ENCODE measurements at places on chromosomes 5 and 9.
A peak's percentile ranks its signal among the peaks of the same experiment; 100 is the strongest.

DNA sequence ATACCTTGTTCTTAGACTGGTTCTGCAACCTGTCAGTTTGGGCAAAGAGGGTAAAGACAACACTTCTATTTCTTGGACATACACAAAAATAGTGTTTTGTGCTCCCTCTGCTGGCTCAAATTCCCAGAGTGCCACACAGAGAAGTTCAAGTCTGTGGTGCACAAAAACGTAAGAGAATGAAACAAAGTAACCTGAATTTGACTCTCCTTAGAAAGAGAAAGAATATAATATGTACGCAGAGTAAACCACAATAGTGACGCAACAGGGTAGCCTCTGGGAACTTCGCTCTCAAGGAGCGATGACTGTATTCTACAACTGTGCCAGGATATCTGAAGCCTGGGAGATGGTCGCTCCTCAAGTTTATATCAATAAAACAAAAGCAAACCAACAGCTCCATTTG is 18.5 kb downstream of the DDX31 start:
- DNase-seq: peak; percentile 88

DNA sequence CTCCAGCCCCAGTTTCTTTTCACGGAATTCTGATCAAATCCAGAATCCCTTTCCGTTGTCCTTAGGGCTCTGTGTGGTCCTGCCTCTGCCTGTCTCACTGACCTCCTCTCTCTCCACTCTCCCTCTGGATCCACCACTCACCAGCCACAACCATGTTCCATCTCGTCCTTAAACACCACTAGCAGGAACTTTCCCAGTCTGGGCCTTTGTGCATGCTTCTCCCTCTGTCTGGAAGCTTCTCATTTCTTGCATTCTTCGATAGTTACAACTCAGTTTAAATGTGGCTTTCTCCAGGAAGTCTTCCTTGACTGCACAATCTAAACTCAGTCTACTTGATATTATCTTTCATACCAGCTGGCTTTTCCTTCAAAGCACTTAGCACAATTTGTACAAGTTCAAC is 117.7 kb upstream of the MSX2 start:
- no peak for DNase-seq

- DNase-seq: peak; percentile 91
These were observed 56.7 kb downstream of the AOPEP start for GRCh38 chr9:94783102-94783682.

GRCh38 chr5:169270827-169271226 is 30.1 kb downstream of the SLIT3 start:
- no peak for DNase-seq

DNA sequence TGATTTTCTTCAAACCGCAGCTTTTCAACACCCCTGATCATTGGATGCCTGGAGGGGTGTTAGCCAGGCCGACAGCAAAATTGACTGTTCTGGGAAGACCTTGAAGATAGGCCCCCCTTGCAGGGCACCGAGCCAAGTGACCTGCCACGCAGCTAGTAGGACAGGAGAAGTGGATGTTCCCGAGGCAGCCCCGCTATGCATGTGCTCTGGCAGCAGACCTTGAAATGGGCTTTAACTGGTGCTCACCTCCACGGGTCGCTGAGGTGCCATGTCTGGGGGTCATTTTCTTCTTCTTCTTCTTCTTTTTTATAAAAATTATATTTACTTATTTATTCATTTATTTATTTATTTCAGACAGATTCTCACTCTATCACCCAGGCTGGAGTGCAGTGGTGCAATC is 12.6 kb downstream of the FGF18 start:
- DNase-seq: no peak

DNA sequence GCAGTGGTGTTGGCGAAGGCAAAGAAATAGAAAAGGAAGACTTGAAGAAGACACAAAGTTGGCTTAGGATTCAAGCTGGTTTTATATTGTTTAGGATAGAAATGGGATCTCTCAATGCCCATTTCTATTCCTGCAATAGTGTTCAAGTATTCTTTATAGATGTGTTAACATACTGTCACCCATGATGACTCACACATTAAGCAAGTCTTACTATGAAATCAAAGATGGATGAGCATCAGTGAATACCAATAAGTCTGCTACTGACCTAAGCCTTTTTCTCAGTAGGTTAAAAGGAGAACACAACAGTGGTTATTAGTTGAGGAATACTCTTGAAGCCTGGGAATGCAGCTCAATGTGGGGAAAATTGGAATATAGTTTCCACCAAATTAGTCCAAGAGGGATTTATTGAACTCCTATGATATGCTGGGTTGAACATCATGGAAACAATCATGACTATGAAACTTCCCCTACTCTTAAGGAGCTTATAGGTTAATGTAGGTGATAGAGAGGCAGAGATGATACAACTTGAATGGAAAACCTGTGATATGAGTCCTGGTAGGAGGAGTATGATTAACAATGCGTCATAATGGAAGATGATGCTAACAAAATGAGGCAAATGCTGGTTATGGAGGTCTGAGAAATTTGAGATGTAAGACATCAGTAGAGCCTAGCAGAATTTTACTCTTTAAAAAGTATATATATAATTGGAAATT is 417.1 kb upstream of the DAP start:
- no peak for DNase-seq

DNA sequence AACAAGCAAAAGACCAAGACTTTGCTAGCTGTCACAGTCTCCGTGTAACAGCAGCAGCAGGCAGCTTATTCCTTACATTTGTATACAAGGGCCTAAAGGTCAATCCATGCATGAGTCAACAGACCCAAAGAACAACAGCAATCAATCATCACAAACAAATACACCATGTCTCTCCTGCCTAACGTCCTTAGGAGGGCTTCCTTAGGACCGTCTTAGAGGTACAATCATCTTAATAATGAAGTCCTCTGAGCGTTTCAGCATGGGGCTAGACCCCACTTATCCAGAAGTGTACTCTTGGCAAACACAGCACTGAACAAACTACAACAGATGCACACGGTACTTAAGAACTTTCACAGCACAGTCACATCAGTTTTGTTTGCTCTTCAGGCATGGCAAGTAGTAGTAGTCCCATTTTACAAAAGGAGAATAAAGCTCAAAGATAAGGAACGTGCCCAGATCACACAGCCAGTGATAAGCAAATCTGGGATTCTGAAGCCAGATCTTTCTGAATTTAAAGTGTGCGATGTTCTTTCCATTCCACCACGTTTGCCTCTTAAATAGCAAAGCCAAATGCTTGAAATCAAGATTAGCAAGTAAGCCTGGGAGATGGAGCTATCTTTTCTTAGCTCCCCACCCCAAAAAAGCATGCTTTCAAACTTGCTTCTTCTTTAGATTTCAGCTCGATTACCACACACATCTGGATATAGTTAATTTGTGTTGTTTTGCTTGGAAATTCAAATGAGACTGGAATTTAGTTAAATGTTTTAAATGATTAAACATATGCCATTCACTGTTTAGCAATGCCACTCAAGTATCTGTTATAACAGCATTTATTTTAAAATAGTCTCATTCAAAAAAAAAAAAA is 24.2 kb downstream of the PSMB7 start:
- peak; percentile 35 for DNase-seq

- DNase-seq: peak; percentile 64
These were observed 34.3 kb downstream of the ZNF462 start for GRCh38 chr9:106897236-106897635.

- DNase-seq: no peak
These were observed 10.1 kb downstream of the IGFBPL1 start for GRCh38 chr9:38414040-38414723.

GRCh38 chr5:142293486-142293885 is 31.3 kb downstream of the SPRY4 start:
- peak; percentile 74 for DNase-seq

DNA sequence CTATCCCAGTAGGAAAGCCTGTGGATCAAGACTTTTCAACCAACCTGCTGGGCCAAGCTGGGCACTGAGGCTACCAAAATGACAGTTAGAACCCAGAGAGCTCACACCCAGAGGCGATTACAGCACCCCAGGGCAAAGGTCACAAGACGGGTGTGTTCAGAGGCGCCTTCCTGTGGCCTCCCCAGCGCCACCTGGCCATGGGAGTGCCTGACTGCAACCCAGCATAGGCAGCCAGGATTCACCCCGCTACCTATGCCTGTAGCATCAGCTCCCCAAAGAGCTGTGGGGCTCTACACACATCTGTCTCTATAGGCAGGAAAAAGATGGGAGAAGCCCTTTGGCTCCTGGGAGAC is 33.5 kb downstream of the PDGFRB start:
- DNase-seq: no peak

GRCh38 chr5:173675287-173675996 is 59.0 kb upstream of the BOD1 start:
- no peak for DNase-seq

- DNase-seq: no peak
These were observed 1.5 kb downstream of the RMRP start for GRCh38 chr9:35656348-35656747.

GRCh38 chr5:180354966-180355365 is 1.8 kb upstream of the GFPT2 start:
- no peak for DNase-seq

DNA sequence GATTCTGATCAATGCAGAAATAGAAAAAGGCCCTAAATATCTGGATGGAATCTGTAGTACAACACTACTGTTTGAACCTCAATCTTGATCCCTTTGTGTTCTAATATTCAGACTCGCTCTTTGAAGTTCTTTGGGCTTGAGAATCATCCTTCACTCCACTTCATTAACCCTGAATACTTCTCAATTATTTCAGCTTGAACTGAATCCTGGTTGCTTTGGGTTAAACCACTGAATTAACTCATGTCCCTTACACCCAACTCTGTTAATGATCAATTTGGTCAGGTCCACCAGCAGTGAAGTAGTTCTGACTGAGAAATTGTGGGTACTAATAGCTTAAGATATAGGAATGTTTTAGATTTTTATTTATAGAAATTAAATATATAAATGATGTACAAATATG is 1707.2 kb upstream of the ACO1 start:
- DNase-seq: no peak

- peak; percentile 97 for DNase-seq
These were observed at the start of gene ZNF300 for GRCh38 chr5:150904479-150905311. ZNF300 (minus strand) TSS chr5:150904980; CDS start chr5:150903155, 1,825 bp downstream.

DNA sequence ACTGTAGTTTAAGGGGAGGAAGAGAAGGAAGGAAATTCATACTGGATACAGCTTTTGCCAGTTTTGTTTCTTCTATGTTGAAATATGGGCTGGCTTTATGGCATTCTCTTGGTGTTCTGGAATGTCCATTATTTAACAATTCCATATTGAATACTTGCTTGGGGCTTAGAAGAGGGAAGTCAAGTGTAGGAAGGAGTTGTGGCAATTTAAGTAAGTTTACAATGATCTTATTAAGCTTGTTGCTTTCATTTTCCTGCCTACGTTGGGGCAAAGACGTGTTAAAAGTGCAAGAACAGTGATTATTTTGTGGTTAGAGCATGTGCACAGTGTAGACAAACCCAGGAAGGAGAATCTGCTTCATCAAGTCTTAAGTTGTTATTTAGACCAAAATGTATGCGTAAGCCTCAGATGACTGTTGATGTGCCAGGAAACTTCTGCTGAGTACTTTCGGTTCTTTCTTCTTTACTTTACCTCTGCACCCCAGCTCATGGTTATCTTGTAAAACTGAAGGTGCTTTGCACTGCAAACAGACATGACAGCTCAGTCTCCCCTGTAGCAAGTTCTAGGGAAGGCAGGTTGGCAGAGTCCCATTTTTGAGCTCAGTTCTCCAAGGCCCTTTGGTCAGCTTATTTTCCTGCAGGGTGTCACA is 75.8 kb downstream of the F2RL2 start:
- no peak for DNase-seq

DNA sequence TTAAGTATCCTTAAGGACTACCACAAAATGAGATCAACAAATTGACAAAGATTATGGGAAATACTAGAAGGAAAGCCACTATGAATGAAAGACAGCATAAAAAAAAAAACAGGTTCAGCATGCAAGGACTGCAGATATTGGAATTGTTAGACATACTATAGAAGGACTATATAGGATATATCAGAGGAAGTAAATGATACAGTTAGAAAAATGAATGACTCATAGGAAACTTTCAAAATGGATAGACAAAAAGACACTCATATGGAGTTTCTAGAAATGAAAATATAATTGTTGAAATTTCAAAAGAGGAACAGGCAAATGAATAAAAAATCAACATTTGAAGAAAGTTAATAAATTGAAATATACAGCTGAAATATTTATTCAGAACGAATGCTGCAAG is 180.6 kb downstream of the PLK2 start:
- DNase-seq: no peak

DNA sequence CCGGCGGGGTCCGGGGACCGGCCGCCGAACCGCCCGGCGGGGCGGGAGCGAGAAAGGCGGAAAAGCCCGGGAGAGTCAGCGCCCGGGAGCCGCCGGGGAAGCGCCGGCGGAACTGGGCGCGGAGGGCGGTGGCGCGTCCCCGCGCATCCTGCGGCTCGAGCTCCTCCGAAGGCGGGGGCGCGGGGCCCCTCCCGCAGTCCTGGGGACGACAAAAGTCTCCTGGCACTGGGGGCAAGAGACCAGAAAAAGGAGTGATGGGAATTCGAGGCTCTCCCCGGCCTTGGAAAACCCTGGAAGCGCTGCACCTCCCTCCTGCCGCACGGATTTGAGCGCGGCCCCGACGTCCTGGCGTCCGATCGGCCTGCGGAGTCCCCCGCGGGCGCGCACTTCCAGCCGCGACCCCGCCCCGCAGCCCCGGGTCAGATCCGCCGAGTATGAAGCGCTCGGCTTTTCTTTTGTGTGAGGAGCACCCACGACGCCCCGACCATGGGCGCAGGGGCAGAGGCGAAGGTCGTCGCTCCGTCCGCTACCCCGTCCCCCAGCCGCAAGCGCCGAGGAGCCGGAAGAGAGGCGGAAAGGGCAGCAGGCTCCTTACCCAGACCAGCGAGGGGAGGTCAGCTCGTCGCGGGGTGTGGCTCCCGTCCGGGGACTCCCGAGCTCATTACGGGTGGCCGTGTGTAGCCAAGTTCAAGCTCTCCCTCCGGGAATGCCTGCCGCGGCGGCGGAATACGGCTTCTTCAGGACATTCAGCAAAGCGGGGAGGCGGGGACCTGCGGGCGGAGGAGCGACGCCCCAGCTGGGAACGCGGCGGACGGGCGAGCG is at the start of gene EPB41L4A:
Gene EPB41L4A (minus strand): TSS at position 114 of the 822 bp plus-strand sequence. CDS start 238 bp downstream, outside the sequence.
- peak; percentile 69 for DNase-seq

GRCh38 chr5:77129391-77129990 is 42.4 kb upstream of the ZBED3 start:
- DNase-seq: peak; percentile 29

All from cardiac fibroblast (primary cell).